ENCODE measurements at places on chromosomes 2 and 18.

DNA sequence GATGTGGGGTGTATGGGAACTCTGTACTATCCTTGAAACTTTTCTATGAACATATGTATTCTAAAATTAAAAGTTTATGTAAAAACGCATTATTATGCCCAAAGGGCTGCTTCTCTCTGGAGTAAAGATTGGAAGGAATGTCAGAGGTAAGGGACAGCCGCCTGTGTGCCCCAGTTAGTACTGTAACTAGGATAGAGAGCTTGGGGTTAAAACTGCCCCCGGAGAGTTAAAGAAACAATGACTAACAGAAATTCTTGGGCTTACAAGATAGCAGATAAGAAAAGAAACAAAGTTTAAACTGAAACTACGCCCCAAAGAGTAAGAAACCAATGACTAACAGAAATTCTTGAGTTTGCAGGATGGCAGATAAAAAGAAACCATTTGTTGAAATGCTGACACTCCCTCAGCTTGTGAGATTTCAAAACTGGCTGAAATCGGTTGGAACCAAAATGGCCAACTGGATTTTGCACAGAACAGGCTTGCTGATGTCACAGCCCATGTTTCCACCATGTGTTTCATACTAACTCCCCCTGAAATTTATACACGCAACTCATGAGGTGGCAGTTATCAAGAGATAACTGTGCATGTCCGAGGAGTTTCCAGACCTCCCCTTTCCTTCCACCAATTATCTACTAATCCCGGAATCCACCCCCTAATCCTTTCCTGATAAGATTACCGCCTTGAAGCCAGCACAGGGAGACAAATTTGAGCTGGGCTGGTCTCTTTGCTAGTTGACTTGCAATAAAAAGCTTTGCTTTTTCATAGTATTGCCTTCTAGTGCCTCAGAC lies 8.7 kb upstream of the TXNDC2 start:
- DNase-seq, result peak; percentile 73

GRCh38 chr2:118055512-118056164 lies 32.6 kb upstream of the INSIG2 start:
- DNase-seq, result no peak

GRCh38 chr2:176206682-176207081 lies 18.2 kb downstream of the HOXD1 start:
- no peak for DNase-seq

DNA sequence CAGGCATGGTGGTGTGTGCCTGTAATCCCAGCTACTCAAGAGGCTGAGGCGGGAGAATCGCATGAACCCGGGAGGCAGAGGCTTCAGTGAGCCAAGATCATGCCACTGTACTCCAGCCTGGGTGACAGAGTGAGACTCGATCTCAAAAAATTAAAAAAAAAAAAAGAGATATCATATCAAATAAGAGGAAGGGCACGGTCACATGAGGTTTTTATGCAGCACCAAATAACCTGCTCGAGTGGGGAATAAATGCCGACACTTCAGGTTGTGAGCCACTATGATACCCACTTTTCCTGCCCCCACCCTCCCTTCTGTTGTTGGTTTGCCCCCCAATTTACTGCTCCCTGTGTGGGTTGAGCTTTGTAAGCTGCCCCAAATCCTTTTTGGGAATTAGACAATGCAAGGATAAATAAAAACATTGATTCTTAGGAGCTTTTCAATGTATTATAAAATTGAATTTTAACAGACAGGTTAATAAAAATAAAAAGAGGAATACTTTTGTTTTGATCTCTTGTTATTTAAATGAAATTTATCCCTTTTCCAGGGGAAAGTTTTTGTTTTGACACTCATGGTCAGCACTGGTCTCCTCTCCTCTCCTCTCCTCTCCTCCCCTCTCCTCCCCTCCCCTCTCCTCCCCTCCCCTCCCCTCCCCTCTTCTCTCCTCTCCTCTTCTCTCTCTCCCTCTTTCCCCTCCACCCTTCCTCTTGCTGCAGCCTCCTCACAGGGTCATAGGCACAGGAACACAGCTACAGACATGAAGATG lies 29.2 kb downstream of the CD8B start:
- no peak for DNase-seq

- DNase-seq, result peak; percentile 74
Measured at GRCh38 chr2:119756837-119757236, 2.9 kb upstream of the PTPN4 start.

DNA sequence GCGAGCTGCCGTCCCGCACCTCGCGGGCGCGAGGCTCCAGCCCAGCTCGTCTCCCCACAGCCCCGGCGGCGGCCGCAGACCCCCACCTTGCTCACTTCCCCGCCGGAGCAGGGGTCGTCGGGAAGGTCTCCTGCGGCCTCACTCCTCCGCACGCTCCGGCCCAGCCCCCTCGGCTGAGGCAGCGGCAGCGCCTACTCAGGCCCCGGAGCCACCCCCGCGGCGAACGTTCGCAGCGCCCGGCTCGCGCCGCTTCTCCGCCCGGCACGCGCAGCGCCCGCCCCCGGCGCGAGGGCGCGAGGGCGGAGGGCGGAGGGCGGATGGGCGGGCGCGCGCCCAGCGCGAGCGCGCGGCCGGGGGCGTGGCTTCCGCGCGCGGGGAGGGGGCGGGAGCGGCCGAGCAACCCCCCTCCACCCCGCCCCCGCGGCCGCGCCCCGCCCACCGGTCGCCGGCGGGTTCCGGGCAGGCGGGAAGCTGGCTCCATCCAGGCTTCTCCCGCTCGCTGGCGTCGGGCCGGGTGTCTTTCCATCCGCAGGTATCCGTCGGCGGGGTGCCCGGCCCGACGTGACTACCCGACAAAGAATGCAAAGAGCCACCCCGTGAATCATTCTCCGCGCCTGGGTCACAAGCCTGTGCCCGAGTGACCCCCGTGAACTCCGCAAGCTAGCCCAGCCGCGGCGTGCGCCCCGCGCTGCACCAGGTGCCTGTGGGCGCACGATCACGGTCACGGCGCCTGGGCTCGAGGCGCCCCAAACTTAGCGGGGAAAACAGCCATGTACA lies at the start of gene DTNB:
TSS of gene DTNB (minus strand) at position 278 of the 777 bp plus-strand sequence. CDS start 20,917 bp downstream, outside the sequence.
- DNase-seq, result peak; percentile 92

DNA sequence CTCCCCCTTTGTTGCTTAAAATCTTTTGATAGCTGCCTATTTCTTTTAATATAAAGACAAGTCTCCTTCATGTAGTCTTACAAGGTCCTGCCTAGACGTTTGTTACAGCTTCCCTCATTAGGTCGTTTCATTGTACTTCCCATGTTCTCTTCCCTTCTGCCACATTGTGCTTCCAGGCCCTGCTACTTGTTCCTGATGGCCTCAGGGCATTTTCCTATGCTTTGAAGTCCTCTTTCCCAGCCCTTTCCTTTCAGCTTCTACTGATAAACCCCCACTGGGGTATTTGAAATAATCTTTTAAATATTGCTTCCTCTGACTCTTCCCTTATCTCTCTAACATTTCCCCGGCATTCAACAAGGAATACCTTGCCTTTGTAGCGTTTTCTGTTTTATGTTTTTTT lies 67.4 kb downstream of the UBE2E3 start:
- no peak for DNase-seq

DNA sequence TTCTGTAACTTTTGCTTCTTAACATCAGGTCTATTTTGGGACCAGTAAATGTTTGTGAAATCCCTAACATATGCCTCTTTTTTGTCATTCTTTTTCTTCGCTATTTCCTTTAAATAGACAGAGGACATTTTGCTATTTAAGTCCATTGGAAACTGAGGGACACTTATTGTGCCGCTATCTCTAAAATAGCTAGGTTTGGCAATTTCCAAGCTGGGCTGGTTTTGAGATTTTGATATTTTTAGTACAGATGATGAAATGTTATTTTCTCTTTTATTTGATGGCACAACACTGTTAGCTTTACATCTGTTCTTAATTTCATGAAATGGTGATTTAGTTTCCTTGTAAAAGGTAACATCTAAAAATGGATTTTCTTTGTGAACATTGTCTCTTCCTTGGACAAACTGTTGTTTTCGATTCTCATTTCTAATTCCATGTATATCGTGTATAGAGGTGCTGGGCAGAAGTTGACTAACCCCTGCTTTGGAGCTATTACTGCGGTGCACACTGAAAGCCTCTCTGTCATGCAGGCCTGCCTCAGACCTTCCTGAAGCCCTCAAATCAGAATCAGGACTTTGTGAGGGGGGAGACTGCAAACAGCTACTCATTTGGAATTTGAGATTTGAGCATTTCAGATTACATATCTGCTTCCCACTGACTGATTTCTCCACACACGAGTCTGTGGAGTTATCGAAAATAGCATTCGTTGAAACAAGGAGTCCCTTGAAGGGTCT lies 594 bp downstream of the RAD51AP2 start:
- no peak for DNase-seq

- DNase-seq, result no peak
Measured at GRCh38 chr18:26121476-26121875, 12.2 kb upstream of the PSMA8 start.

DNA sequence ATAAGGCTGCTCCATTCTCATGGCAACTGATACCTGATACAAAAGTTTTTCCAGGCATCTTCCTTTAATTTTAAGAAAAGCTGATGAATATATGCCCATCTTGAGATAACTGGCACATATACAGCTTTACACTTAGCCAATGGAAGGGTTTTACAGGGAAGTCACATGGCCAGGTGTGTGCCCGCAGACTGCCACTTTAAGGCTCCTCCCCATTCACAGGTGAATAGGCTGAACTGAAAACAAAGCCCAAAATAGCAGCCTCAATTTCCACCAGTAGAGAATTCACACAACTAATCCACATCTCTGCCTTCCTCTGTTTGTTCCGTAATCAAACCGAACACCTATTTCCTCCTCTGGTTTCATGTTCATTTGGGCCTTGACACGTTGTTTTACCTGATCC lies 9.8 kb upstream of the ME2 start:
- DNase-seq, result no peak
